Esophagus squamous epithelium (tissue), 5 donors: ENCODE measurements at places on chromosomes 5 and 9.

DNA sequence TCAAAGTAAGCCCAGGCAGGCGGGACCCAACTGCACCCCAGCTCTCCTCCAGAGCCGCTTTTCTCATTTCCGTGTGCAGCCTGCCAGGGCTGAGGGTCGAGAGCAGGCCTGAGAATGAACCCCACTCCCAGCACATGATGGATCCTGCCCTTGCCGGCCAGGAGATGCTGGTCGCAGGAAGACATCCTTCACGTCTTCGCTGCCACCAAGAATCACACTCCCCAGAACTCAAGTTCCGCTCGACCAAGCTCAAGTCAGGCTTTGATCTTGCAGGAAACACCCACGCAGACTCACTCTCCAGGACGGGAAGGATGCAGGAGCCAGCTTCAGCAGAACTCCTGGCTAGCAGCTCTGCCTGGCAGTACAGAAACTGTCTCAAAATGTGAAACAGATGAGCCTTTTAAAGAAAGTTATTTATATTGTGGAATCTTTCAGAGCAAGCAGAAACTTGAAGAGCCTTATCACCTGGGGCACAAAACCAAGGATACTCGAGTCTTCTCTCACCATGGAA, 102.4 kb downstream of the ROR2 start:
- no peak for DNase-seq

- DNase-seq = no peak
Observed at GRCh38 chr9:128081056-128081455, 13.0 kb downstream of the SLC25A25 start.

GRCh38 chr9:83060556-83060955, 2.4 kb downstream of the RASEF start:
- DNase-seq = no peak

GRCh38 chr9:110050925-110051355, 157.0 kb downstream of the C9orf152 start:
- no peak for DNase-seq

GRCh38 chr9:14383773-14384172, 69.8 kb upstream of the NFIB start:
- no peak for DNase-seq
